ENCODE measurements at places on chromosomes 2 and 18.

GRCh38 chr2:86621280-86621943 lies 2.3 kb downstream of the RNF103 start:
- no peak for DNase-seq

GRCh38 chr2:100367163-100367562 lies 44.9 kb upstream of the LONRF2 start:
- DNase-seq, result no peak

GRCh38 chr18:32893915-32894314 lies 121.1 kb upstream of the KLHL14 start:
- DNase-seq, result no peak

DNA sequence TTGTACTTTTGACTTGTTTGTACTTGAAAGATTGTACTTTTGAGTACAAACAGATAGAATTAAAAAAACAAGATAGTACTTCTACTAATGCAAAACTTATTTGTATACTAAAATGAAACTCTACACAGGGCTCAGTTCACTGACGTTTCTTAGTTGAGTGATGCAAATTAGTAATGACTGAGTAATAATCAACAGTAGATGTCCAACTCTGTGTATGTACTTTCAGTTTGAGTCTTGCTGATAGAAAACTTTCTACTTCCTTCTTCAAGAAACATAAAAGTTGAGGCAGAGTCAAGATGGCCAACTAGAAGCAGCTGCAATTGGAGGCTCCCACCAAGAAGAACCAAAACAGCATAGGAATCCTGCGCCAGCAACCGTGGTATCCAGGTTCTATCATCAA lies 585.0 kb downstream of the NR4A2 start:
- no peak for DNase-seq

DNA sequence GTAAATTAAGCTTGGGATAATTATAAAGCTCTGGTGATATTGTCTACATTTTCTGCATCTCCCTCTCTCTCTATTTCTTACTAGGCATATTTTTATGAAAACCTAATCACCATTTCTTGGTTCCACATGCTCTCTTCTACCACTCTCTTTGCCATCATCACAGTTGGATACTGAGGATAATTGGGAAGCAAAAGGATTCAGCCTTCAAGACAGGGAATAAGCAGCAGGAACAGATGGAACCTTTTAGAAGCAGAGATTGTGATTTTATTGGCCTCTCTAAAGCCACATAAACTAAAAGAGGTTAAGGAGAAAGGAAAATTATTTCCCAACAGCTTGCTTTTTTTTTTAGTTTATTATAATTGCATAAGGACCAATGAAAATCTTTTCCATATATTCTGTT lies 226.3 kb upstream of the SPHKAP start:
- no peak for DNase-seq

GRCh38 chr2:42163444-42164045 lies 5.6 kb upstream of the EML4 start:
- no peak for DNase-seq

DNA sequence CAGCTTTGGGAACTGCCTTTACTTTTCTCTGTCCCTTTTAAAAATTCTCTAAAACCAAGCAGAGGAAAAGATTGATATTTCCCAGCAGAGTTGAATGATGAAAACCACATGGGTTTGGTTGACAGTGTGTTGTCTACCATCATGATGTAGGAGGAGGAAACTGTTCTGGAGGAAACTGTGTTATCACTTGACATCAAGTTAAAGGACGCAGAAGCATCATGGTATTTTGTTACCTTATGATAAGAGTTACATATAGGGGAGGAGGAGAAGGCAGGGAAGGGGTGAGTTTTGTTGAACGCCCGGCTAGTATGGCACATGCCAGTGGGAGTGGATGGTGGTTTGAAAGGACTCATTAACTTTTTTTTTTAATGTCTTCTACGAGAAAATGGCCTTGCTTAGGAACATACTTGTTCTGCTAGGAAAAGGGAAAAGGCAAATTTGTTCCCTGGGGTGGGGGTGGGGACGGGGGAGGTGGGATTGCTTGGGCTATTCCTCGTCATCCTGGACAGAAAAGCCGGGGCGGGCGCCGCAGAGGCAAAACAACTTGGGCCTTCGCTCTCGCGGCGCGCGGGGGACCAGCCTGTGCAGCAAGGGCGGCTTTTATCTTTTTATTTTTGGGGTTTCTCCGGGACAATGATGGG lies 766 bp downstream of the TMEM17 start:
- DNase-seq, result peak; percentile 6

DNA sequence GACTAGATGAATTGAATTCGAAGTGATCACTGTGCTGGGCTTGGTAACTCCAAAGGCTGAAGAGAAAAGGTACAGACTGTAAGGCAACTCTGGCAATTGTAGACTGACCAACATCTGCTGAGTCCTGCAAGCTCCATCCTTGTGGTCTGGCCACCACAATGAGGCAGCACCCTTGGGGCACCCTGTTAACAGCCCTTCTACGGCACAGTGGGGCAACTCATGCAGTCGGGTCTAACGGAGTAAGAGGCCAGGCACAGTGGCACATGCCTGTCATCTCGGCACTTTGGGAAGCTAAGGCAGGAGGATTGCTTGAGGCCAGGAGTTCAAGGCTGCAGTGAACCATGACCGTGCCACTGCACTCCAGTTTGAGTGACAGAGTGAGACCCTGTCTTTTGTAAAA lies 126.8 kb downstream of the ZAP70 start:
- DNase-seq, result no peak

GRCh38 chr2:136136931-136137330 lies 19.0 kb upstream of the CXCR4 start:
- peak; percentile 20 for DNase-seq

GRCh38 chr18:47062471-47062870 lies 27.1 kb upstream of the ELOA2 start:
- DNase-seq, result no peak

- no peak for DNase-seq
Measured at GRCh38 chr2:150222379-150222778, 265.1 kb downstream of the RND3 start.

GRCh38 chr2:174729797-174730697 lies 34.2 kb downstream of the CHRNA1 start:
- peak; percentile 9 for DNase-seq

Data from CD4-positive, CD25-positive, alpha-beta regulatory T cell (primary cell).